Natural killer cell (primary cell): ENCODE measurements at places on chromosomes 1 and 21. TPM values are rescaled to one million over a fixed set of nuclear protein-coding genes. Genes with fewer than 3 reads are reported as not detected.

The ZMPSTE24 gene
- 15.3 TPM for total RNA-seq

The AMIGO1 gene
- 10.7 TPM for total RNA-seq

The TINAGL1 gene
- total RNA-seq = not detected

The CBR3 gene
- 1.2 TPM for total RNA-seq

The RGS8 gene
- not detected for total RNA-seq

The OR14K1 gene
- not detected for total RNA-seq

The UBE2U gene
- not detected for total RNA-seq

The TMEM240 gene
- total RNA-seq = 0.35 TPM

The KRTAP21-2 gene
- total RNA-seq = not detected

The OSCP1 gene
- total RNA-seq = 2.3 TPM

The INTS3 gene
- 44.3 TPM for total RNA-seq

The RTCA gene
- total RNA-seq = 49.3 TPM

The SLC19A2 gene
- total RNA-seq = 5.0 TPM

The SLC25A44 gene
- total RNA-seq = 49.2 TPM

The CCNL2 gene
- total RNA-seq = 281 TPM

The UBXN10 gene
- 3.6 TPM for total RNA-seq

DNA sequence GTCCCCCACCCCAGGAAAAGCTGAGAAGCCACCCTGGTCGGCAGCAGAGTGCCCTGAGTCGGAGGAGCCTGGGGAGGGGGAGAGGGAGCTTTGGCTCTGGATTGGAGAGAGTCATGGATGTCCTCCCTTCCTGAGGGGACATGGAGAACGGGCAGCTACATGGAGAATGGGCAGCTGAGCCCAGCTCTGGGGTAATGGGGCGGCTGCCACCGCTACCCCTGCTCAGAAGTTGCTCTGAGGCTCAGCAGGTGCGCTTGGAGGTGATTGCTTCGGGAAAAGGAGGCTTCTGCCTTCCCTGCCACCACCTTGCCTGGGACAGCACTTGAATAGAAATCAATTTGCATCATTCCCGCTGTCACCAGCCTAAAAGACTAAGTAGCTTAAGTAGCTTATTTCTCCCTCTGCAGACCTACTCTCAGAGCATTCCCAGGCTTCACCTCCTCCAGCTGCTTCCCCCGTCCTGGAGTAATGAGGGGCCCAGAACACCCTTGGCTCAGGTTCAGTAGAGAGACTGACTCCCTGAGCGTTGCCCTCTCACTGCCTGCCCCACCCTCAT is 8.3 kb downstream of the DISP3 start:
- no peak for DNase-seq

DNA sequence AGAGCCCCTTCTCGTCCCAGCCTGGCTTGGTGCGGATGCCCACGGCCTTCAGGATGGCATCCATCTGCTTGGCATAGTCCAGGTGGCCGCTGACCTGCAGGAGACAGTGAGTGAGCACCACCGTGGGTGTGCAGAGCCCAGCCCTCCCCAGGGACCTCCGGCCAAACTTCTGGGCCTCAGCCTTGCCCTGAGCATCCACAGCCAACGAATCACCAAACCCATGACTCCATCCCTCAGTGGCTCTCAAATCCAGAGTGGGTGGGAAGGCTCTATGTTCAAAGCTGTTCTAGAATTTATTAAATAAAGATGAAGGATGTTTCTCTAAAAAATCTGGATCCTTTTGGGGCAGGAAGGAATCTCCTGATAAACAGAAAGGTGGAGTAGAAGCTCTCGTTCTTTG is 18.7 kb downstream of the HTR6 start:
- no peak for DNase-seq

- DNase-seq = no peak
Measured at GRCh38 chr1:79741720-79742421, 735.3 kb upstream of the ADGRL4 start.

DNA sequence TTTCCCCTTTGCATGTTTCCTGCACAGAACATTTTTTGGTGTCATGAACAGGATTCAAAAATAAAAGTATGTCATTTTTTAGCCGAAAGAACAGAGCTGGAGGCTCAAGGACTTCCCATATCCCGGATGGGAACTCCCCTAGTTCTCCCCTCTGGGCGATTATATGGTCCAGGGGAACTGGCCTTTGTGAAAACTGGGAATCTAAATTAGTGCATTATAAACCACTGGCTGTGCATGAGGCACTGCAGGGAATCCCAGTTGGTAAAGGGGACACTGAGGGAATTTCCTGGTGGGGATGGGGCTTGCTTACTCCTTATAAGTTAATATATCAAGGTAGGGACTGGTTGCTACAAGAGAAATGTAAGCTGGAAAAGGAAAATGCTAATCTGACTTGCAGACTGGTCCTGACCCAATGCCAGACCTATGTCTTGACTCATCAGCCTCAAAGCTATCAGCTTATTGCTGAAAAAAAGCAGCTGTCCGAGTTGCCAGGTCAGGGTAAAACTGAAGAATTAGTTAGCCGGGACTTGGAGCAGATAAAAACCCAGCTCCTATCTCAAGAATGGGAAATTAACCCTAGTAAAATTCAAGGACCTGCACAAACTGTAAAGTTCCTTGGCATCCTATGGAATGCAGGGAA is 122.6 kb downstream of the FCRL5 start:
- DNase-seq = no peak

GRCh38 chr1:25669781-25670567 is 53.4 kb downstream of the MAN1C1 start:
- no peak for DNase-seq

DNA sequence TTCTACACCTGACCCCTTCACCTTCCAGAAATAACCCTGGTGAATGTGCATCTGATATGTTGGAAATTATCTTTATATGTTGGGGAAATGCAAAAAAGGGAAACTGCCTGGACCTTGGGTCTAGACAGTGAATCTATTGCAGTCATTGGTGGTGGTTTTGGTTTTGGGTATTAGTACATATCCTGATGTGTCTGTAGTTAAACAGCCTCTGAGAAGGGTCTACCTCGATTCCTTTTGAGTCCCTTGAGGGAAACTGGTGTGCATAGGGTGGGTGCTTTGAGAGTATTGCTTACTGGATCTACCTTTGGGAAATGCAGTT is 127.3 kb upstream of the KIAA0040 start:
- no peak for DNase-seq

- DNase-seq = no peak
Measured at GRCh38 chr1:224170748-224171478, 12.1 kb upstream of the DEGS1 start.

DNA sequence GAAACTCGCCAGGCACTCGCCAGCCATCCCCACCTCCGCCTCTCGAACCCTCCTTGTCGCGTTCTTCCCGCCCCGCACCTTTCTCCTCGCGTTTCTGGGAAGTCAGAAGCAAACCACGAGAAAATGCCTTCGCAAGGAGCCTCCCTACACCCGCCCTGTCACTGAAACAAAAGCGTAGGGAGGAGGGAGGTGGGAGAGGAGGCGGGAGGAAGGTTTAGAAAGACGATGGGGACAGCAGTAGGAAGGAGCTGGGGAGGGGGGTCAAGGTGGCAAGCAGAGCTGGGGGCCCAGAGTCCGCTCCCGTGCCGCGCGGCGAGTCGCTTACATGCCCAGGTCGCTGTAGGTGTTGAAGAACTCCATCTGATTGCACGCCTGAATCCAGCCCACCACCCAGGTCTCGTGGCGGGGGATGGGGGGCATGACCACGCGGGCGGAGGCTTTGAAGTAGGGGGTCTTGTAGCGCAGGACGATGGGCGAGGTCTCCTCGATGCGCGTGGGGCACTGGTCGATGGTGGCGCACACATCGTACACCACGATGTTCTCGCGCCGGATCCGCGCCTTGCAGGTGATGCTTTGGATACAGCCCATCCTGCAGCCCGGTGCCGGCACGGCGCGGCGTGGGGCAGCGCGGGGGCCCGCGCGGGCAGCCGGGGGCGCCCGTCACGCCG is 1.0 kb downstream of the FAM78B start:
- no peak for DNase-seq

- DNase-seq = no peak
Measured at GRCh38 chr1:7567376-7567775, 203.7 kb upstream of the VAMP3 start.

DNA sequence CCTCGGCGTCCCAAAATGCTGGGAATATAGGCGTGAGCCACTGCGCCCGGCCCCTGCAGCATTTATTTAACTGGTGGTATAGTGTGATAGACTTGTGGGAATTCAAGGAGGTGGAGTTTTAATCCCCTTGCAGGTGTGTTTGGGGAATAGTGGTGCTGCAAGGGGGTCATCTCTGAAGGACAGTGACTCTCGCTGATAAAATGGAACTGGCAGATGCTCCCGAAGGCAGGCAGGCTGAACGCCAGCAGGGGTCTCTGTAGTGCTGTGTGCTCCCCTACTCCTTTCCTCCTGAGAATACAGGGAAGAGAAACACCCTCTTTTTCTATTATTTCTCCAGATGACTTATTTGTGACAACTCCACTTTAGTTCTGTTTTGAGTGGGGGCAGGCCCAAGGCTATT is 4.0 kb downstream of the OSCP1 start:
- peak; percentile 32 for DNase-seq

- DNase-seq = no peak
Measured at GRCh38 chr1:160149716-160150115, 1.7 kb upstream of the ATP1A4 start.

GRCh38 chr1:226487921-226488320 is 60.6 kb upstream of the STUM start:
- no peak for DNase-seq

GRCh38 chr1:152197361-152197941 is 26.5 kb downstream of the HRNR start:
- DNase-seq = no peak

GRCh38 chr1:226436855-226437491 is 29.1 kb upstream of the PARP1 start:
- DNase-seq = no peak

DNA sequence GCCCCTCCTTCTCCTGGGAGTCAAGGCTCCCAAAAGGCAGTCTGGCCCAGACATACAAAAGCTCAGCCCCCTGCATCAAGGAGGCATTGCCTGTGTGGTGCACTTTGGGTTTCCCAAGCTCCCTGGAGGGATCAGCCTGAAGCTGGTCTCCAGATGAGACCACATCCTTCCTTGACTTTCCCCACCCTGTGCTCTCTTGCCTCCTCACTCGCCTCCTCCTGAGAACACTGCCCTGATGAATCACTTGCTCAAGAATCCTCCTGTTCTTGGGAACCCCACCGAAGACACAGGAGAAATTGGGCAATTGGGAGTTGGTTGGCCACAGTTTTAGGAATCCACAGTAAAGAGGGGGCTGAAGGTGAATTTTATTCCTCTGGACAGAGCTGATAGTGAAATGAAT is 34.8 kb upstream of the LYST start:
- DNase-seq = no peak

DNA sequence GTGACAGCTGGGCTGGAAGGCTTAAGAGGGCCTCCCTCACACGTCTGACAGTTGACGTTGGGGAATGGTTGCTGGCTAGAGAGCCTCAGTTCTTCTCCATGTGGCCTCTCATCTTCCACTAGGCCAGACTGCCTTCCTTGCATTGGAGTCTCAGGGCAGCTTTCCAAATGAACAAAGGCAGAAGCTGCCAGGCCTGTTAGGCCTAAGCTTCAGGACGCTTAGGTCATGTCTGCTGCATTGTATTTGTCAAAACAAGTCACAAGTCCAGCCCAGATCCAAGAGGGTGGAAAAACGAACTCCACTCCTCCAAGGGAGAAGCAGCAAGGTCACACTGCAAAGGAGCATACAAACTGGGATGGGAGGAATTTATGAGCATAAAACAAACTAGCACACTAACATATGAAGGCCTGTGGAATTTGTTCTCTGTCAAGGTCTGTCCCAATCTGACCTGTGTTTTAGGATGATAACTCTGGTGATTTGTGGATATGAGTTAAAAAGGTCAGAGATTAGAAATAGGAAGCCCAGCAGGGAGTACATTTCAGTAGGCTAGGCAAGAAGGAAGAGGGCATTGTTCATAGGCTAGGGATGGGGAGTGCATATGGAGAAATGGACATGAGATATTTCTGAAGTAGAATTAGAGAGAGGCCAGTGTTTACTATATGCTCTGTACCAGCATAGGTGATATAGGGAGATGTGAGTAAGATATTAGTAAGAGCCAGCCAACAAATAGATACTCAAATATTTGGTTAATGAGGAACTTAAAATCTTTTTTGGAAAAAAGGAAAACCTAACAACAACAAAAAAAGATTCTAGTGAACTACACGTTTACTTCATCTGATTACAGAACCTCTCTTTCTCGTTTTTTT is 29.1 kb upstream of the CNN3 start:
- no peak for DNase-seq

- DNase-seq = no peak
Measured at GRCh38 chr1:189693140-189693539, 784.5 kb downstream of the BRINP3 start.

GRCh38 chr21:45983981-45984551 is 2.5 kb downstream of the COL6A1 start:
- no peak for DNase-seq

- peak; percentile 50 for DNase-seq
Measured at GRCh38 chr1:173914366-173914871, 2.7 kb downstream of the SERPINC1 start.

- no peak for DNase-seq
Measured at GRCh38 chr1:182235952-182236650, 155.5 kb downstream of the GLUL start.

GRCh38 chr1:182977480-182977879 is 24.5 kb upstream of the SHCBP1L start:
- no peak for DNase-seq

GRCh38 chr1:231750818-231751362 is 124.3 kb downstream of the DISC1 start:
- no peak for DNase-seq
